Fibroblast of mammary gland (primary cell): ENCODE measurements at places on chromosomes 4 and X.
A peak's percentile ranks its signal among the peaks of the same experiment; 100 is the strongest.

GRCh38 chr4:3793545-3793944 is 27.4 kb downstream of the ADRA2C start:
- DNase-seq, result no peak

DNA sequence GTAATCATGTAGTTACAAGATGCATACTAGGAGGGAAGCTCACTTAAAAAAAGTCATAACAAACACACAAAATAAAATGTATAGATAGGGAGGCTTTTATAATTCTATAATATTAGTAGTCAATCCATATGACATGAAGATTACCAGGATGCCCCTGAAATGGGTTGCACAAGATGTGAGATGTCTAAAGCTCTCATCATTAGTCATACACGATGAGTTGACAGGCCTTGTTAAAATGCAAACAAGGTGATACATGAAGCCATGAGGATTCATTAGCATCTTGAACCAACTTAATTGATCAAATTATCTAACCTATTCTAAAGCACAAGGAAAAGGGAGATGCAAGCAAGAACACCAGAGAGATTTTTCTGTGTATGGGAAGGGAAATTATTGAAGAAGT is 470.2 kb downstream of the IQCM start:
- peak; percentile 76 for DNase-seq

GRCh38 chr4:60389633-60390032 is 810.5 kb upstream of the ADGRL3 start:
- DNase-seq, result no peak

GRCh38 chr4:168751263-168752225 is 254.7 kb downstream of the PALLD start:
- DNase-seq, result peak; percentile 83

DNA sequence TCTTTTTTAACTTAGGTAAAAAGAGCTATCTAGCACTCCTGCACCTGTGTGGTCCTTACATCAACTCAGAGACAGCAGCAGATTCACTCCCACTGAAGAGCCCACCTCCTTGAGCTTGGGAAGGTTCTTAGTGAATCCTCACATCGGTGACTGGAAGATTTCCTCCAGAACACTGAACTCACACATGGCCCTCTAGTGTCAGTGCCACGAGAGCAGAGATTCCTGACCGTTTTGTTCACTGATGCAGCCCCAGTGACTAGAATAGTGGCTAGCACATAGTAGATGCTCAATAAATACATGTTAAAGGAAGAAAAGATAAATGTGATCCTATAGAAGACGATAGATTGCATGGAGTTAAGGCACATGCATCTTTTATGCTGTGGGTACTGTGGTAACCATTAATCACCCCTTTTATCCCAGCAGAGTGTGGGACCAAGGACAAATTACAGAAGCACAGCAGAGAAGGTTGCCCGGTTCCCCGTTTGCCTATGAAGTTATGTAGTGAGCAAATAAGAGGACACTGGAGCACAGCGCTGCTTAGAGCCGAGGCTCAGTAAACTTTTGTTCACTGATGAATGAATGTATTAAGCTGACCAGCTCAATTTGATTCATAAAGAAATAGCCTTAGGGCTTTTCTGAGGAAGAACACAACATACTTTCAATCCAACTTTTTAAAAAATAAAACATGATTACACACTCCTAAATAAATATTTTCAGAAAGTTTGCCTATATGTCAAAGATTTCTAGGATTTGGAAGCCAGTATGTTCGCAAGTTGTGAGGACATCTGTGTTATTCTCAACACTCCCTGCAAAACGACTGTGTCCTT is 8.7 kb downstream of the GASK1B start:
- peak; percentile 28 for DNase-seq

- DNase-seq, result no peak
Measured at GRCh38 chrX:46758163-46758955, 559 bp downstream of the SLC9A7 start.

DNA sequence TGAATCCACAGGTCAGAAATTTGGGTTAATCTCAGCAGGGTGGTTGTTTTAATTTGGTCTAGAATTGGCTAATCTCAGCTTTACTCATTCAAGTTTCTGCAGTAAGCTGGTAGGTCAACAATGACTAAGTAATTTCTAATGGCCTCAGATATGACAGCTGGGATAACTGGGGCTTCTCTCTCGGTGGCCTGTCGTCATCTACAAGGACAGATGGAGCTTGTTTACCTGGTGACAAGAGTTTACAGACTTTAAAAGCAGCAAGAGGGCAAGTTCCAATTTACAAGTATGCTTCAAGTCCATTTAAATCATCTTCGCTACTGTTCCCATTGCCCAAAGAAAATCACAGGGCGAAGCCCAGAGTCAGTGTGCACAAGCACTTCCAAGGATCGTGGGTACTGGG is 453.9 kb downstream of the PDHA2 start:
- no peak for DNase-seq

GRCh38 chr4:160809576-160809975 is 1354.2 kb downstream of the FSTL5 start:
- no peak for DNase-seq

DNA sequence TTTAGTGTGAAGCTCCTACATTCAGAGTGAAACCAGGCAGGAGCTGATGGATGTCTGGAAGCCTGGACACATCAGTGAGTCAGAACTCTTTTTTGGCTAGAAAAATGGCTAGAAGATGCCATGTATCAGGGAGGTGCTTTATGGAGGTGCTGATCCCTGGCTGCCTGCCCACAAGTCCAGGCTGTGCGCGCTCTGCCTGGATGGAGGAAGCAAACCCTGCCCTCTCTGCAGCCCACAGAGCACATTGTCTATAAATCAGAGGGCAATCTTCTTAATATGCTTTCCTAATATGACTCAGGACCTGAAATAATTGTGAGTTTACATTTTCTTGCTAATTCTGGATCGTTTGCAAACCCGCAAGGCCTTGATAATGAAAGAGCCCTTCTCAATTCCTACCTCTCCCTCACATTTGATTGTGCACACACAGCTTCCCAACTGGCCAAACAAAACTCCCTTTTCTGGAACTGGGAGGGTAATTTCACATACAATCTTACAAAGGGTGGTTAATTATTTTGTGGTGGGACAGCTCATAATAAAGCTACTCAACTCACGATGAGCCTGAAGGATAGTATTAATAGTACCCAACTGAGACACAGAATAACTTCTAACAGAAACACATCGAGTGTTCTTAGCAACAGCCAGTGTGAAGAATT is 11.7 kb downstream of the MFAP3L start:
- peak; percentile 72 for DNase-seq

DNA sequence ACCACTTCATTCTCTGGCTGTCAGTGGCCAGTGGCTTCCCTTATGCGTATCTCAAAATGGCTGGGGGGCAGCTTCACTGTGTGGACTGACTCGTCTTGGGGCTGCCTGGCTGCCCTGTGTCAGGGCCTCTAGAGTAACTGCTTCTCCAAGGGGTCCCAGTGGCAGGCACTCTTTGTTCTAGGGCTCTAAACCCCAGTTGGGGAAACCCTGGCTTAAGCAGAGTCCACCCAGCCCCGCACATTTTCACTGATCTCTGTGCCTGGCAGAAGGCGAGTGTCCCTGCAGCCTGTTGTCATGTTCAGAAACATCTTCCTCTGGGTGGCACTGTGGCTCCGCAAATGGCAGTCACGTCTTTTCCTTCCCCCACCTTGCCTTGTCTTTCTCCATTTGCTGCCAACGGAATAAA is 59.7 kb downstream of the NBDY start:
- peak; percentile 58 for DNase-seq

- DNase-seq, result no peak
Measured at GRCh38 chr4:79298027-79298426, 27.8 kb downstream of the NAA11 start.

DNA sequence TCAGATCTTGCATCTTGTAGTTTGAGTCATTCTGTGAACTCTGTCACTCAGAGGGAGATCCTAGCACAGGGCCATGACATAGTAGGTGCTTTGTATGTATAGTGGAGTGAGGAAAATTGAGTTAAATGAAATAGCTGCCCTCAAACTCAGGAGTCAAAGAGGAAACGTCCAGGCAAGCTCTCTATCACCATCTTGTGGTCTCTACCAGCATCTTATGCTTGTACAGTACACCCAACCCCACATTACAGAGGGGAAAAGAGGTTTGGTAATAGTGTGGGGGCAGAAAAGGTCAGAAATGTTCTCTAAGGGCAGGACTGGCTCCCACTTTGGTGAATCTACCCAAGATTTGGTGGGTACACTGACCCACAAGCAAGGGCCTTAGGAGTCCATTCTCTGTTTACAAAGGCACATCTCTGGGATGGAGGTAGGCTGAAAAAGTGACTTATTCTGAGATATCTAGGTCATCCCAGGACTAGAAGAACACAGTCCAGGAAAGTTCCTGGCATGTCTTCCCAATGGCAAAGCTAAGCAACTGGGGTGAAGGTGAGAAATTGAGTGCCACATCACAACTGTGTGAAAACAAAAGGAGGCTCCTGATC is 131.8 kb downstream of the OR13H1 start:
- peak; percentile 23 for DNase-seq

- DNase-seq, result no peak
Measured at GRCh38 chr4:75040703-75041102, 107.8 kb downstream of the PARM1 start.

GRCh38 chrX:19198473-19198872 is 76.2 kb upstream of the ADGRG2 start:
- DNase-seq, result no peak

DNA sequence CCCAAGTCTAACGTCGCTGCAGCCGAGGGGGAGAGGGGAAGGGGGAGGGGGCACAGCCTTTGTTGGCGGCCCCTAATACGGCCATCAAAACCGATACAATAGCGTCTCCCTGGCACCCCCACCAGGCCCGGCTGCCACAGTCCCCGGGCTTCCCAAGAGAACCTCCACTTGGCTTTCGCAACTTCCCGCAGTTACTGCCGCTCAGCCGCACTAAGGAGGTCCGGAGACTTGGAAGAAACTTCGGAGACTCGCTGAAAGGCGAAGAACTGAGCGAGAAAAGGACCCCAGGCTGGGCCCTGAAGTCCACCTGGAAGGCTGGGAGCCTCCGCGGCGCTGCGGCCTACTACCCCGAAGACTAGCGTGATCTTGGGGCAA is 2.8 kb downstream of the NKX6-1 start:
- no peak for DNase-seq

- no peak for DNase-seq
Measured at GRCh38 chr4:151035328-151035727, 20.2 kb upstream of the LRBA start.

- peak; percentile 94 for DNase-seq
Measured at GRCh38 chr4:38141808-38142500, 181.8 kb downstream of the PTTG2 start.

DNA sequence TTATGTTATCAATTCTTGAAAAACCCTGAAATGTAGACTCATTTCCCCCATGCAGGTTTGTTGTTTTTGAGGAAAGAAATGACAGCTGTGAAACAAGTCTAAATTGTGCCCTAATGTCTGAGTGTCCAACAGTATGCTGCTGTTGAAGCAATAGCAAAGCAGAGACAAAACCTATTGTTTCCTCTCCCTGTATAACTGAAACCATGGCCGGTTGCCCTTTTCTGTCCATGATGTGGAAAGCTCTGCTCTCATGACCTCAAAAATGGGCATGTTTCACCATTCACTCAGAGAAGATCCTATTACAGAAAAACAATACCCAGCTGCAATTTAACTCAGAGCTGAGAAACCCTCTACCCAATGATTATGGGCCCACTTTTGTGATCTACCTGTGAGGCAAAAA is 312.6 kb upstream of the FTHL17 start:
- DNase-seq, result peak; percentile 4

DNA sequence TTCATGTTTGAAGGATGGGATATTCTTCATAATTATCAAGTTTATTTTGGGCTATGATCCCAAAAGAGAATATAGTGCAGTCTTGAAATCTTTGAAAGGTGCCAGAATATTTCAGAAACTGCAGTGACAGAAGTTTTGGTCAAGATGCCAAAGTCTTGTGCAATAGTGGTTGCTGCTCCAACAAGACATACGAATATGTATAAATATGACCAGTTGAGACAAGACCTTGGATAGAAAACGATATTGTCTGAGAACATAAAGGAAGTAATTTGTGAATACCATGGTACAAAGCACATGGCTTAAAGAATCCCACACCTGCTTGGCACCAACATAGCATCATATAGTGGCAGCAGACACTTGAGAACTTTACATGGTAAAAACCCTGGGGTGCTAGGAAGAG is 48.6 kb upstream of the AMELX start:
- DNase-seq, result peak; percentile 64

- DNase-seq, result no peak
Measured at GRCh38 chr4:1241936-1242505, 6.9 kb downstream of the CTBP1 start.

GRCh38 chrX:153935326-153935851 is 552 bp upstream of the NAA10 start:
- DNase-seq, result no peak

- no peak for DNase-seq
Measured at GRCh38 chrX:16240231-16240905, 73.1 kb downstream of the MAGEB17 start.

GRCh38 chrX:123436512-123437136 is 252.5 kb downstream of the GRIA3 start:
- DNase-seq, result no peak

DNA sequence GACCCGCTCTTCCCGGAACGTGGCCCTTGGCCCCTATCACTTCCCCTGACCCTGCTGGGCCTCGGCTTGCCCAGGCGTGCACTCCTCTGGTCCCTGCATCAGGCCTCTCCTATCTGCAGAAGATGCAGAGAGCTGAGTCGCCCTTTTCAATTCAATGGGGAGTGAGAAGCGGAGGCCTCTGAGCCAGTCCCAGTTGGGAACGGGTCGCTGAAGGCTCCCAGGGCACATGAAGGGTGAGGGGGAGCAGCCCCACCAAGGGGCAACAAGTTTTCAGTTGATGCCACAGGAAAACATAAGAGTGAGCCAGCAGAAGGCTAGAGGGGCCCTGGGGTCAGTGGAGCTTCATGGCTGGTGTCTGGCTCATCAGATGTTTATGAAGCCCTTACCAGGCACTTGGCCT is 17.1 kb downstream of the PSAPL1 start:
- DNase-seq, result no peak

DNA sequence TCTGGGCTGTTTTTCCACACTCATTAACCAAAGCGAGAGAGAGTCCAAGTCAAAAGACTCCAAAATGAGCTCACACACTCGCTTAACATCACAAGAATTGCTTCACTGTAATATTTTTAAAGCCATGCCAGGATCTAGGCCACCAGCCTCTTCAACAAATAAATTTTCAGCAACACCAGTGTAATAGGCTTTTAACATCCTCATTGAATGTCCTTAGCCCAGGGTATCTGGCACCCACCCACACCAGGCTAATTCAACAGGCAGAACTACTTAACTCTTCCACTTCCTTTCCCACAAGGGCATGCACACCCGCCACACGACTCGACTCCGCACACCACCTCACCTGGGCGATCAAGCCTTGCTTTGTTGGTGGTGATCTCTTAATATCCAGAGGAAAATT is 34.2 kb downstream of the FAT1 start:
- no peak for DNase-seq

GRCh38 chrX:155857561-155857960 is 23.6 kb upstream of the VAMP7 start:
- peak; percentile 11 for DNase-seq
